ENCODE measurements at places on chromosomes 16 and 17.

- DNase-seq, result no peak
Observed at GRCh38 chr16:7792346-7792745, 459.7 kb downstream of the RBFOX1 start.

- DNase-seq, result no peak
Observed at GRCh38 chr17:61701978-61702377, 111.0 kb upstream of the NACA2 start.

DNA sequence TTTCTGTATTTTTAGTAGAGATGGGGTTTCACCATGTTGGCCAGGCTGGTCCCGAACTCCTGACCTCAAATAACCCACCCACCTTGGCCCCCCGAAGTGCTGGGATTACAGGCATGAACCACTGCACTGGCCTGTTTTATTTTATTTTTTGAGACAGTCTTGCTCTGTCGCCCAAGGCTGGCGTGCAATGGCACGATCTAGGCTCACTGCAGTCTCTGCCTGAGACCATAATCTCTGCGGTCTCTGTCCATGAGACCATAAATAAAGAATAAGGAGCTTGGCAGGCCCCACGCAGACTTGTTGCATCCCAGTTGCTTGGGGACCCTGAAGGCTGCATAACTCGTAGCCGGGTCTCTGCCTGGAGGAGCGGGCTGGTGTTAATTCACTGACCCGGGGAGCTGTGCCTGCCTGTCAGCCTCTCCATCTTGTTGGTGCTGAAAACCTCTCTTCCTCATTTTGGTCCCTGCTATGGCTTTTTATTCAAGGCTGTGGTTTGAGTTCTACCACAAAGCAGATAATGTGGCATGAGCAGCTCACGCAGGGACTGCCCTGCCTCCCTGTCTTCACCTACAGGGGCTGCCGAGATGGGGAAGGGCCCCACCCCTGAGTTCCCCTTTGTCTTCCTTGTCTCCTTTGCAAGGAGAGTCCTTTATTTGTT, 82.1 kb downstream of the MSI2 start:
- DNase-seq, result no peak

DNA sequence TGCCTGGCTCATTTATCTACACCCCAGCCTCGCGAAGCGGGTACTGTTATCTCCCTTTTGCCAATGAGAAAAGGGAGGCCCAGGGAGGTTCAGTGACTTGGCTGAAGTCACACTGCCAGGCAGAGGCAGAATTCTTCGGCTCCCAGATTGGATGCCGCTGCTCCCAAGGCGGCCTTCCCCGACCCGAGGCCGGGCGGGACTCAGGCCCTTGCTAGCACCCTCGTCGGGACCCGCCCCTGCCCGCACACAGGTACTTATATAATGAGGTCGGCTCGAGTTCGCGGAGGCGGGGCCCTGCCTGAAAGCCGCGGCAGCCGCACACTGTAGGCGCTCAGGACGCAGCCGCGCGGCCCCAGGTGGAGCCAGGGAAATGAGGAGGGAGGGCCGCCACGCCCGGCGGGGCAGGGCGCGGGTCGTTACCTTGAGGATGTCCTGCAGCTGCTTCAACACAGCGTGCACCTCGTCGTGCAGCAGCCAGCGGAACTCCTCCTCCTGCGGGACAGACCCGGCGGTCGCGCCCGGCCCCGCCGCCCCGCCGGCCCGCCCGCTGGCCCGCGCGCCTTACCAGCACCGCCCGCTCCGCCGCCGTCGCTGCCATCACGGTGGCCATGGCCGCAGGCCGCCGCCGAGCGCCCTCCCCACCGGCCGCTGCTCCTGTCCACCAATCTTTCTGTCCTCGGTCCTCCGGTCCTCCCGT, at the start of gene ROGDI:
Gene ROGDI, minus strand, starts transcription at position 672 of the 697 bp plus-strand sequence. Its CDS starts 62 bp downstream, at position 610.
- peak; percentile 74 for DNase-seq

GRCh38 chr16:79082970-79083369, 517.6 kb downstream of the MAF start:
- DNase-seq, result no peak
